ENCODE measurements at places on chromosomes 4 and X.

- no peak for DNase-seq
Observed at GRCh38 chr4:181018913-181019312, 1224.3 kb upstream of the TENM3 start.

- no peak for DNase-seq
Observed at GRCh38 chrX:20547611-20548051, 280.9 kb upstream of the RPS6KA3 start.

GRCh38 chr4:69649207-69649606 is 3.8 kb downstream of the UGT2A1 start:
- no peak for DNase-seq

DNA sequence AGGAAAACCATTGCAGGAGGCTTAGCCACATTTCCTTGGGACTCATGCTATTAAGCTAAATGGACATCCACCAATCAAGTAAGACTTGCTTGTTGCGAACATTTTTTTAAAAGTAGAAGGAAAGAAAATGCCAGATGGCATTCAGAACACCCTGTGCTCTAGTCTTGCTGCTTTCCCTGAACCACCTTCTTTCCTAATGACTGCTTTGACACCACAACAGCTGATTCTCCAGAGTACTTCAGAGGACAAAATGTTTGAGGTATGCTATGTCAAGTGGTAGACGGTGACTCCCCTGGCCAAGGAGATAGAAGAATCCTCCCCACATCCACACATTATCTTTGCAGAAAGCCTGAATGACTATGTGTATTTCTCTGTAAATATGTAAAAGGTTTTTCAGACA is 65.4 kb downstream of the ANK2 start:
- no peak for DNase-seq

- DNase-seq = no peak
Observed at GRCh38 chr4:8906991-8907595, 35.5 kb upstream of the HMX1 start.

DNA sequence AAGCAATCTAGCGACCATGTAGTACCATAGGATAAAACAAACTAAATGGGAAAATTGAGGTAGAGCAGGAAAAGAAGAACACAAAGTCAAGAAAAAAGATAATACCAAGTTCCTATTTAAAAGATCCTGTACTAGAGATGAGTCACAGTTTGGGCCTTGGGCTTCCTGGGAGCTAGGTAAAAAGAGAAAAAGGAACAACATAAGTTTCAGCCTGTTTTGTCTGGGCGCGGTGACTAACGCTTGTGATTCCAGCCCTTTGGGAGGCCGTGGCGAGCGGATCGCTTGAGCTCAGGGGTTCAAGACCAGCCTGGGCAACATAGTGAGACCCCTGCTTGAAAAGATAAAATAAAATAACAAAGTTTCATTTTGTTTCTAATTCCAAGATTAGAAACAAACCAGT is 14.0 kb upstream of the TMEM156 start:
- DNase-seq = peak; percentile 32

- no peak for DNase-seq
Observed at GRCh38 chr4:99921174-99921573, 25.2 kb downstream of the DNAJB14 start.

- DNase-seq = no peak
Observed at GRCh38 chr4:160745126-160745525, 1418.7 kb downstream of the FSTL5 start.

- no peak for DNase-seq
Observed at GRCh38 chr4:141435446-141436225, 200.7 kb upstream of the IL15 start.

- DNase-seq = no peak
Observed at GRCh38 chrX:102767287-102767686, 46.7 kb downstream of the GPRASP3 start.

DNA sequence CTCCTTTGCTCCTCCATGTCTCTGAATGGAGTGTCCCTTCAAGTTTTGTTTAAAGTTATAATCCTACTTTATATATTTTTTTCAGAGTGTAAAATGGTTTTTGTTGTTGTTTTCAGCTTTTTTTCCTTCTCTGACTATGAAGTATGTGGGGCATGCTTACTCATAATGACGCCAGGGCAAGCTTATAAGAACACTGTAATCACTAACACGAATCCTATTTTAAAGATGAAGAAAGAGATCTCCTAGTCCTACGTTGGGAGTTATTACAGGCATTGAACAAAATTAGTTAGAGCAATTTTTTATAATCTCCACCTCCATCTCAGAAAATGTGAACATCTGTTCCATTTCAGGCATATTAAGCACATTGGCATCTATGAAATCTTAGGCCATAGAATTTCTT is 268.1 kb upstream of the MAGEB2 start:
- no peak for DNase-seq

DNA sequence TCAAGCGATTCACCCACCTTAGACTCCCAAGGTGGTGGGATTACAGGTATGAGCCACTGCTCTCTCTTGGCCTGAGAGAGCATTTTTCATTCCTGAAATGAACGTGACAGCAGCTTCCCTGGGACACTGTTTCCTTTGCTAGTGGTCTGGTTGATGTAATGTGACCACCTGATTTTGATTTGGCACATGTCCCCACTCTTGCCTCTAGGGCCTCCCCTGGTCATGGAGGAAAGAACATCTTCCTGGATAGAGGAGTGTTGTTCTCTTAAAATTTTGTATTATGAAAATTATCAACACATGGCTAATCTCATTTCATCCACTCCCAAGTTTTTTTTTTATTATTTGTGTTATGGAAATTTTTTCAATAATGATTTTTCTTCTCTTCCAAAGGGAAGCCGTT is 23.8 kb downstream of the SLC9B2 start:
- no peak for DNase-seq

DNA sequence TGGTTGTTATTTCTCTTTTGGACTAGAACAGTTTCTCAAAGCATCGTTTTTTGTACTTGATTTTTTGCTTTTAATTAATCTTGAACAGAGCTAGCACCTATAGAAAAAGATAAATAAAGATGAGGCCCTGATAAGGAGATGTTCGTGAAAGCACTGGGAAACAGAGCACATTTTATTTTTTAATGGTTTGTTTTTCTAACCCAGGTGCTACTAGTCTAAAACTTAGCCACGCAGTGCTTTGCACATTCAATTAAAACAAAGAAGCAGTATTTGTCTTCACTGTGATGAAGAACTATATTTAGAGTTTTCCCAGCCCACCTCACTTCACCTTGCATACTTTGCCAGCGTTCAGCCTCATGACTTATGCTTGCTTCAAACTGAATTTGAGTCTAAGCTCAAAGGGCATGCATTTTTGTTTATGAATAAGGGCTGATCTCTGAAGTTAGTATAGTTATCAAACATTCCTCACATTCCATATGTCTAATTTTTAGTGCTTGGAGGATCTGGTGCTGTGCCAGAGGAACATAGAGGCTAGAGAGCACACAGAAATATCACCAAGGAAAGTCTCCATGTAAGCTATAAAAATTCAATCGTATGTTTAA is 76.7 kb downstream of the WWC2 start:
- DNase-seq = no peak
